Stomach (tissue), 19 donors: ENCODE measurements at places on chromosomes 3 and 15.

DNA sequence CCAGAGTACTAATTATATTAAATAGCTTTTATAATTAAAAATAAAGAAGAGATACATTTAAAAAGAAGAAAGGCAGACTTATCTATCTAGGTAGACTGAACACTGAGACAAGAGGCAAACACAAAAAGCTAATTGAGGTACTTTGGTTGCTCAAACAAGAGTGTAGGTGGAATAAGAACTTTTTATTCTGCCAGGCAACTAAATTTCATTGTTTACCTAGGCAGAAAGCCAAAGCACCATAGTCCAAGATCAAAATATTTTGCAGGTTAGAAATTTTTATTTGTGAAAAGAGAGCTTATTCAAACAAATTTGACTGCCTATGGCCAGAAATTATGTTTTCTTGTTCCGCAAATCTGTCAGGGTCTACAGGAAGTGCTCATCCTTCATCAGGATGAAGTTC lies 499.6 kb upstream of the GBE1 start:
- no peak overlapping the region for H3K27ac ChIP-seq
- H3K4me3 ChIP-seq: no peak overlapping the region
- DNase-seq: no peak
- H3K4me1 ChIP-seq: no peaks in the 10 kb centered on the region
- H3K27me3 ChIP-seq: no peaks in the 10 kb centered on the region

GRCh38 chr3:38327335-38328009 lies 19.1 kb upstream of the XYLB start:
- no peak for DNase-seq
- no peak overlapping the region for H3K27ac ChIP-seq
- no peaks in the 10 kb centered on the region for H3K36me3 ChIP-seq
- no peaks in the 10 kb centered on the region for H3K4me1 ChIP-seq
- H3K4me3 ChIP-seq: no peak overlapping the region
- no peaks in the 10 kb centered on the region for H3K27me3 ChIP-seq

- no peak overlapping the region for H3K27ac ChIP-seq
- DNase-seq: no peak
- no peaks in the 10 kb centered on the region for H3K27me3 ChIP-seq
- no peaks in the 10 kb centered on the region for H3K4me1 ChIP-seq
- no peaks in the 10 kb centered on the region for H3K36me3 ChIP-seq
- no peak overlapping the region for H3K4me3 ChIP-seq
These were observed 72.0 kb upstream of the IQSEC1 start for GRCh38 chr3:13145131-13145825.

DNA sequence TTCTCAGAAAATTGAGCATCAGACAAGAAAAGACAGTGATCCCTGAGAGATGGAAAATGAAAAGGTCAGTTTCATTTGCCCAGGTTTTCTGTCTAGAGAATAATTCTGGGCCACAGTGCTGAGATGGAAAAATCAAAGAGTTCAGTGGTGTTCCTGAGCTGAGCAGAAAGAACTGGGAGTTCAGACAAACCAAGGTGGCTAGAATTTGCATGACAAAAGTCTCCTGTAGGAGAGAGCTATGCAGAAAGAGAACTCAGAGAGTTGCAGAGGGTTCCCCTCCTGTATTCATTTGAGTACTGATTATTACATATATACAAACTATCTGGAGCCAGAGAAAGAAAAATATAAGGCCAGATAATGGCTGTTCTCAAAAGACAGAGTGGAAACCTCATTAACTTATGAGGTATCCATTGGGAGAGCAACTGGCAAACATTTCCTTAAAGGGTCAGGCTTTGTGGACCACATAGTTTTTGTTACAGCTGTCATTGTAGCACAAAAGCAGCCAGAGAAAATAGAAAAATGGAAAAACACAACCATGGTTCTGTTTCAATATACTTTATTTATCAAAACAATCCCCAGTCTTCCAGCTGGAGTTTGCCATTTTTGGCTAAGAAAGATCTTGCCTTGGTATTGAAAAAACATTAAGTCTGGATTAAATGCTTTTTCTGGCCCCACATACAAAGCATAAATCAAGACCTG lies 1004.1 kb downstream of the TBL1XR1 start:
- no peaks in the 10 kb centered on the region for H3K4me1 ChIP-seq
- no peak for DNase-seq
- no peak overlapping the region for H3K4me3 ChIP-seq
- H3K27me3 ChIP-seq: no peaks in the 10 kb centered on the region

DNA sequence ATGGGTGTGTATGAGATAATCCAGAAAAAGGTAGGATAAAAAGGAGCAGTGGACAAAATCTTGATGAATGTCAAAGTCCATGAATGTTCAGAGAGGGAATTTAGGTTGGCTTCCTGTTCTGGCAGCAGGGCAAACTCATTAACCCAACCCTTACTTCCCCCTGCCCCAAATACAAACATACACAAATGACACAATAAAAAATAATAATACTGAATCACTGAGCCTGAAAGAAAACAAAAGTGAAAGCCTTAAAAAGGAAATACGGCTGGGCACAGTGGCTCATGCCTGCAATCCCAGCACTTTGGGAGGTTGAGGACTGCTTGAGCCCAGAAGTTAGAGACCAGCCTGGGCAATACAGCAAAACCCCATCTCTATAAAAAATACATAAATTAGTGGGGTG lies 62.9 kb downstream of the GPR176 start:
- no peaks in the 10 kb centered on the region for H3K36me3 ChIP-seq
- H3K27me3 ChIP-seq: no peaks in the 10 kb centered on the region
- H3K4me3 ChIP-seq: no peak overlapping the region
- no peak for DNase-seq
- no peaks in the 10 kb centered on the region for H3K4me1 ChIP-seq

- H3K36me3 ChIP-seq: no peaks in the 10 kb centered on the region
- DNase-seq: no peak
- H3K27me3 ChIP-seq: peaks cover 3% of the 10 kb centered on the region
- H3K27ac ChIP-seq: no peak overlapping the region
These were observed 86.4 kb downstream of the NSMCE3 start for GRCh38 chr15:29183071-29183831.

DNA sequence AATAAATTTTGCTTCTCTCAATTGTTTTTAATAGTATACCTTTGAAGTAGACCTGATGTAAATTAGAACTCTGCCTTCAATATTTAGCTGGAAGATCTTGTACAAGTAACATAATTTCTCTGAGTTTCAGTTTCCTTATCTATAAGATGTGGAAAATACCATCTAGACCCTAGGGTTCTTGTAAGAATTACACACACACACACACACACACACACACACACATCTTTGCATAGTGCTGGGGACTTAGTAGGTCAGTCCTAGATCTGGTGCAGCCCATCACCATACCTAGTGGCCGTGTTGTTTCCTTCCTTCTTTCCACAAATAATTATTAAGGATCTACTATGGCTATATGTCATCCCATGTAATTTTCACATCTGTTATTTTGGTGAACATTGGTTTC lies 11.0 kb downstream of the TRAT1 start:
- DNase-seq: no peak
- no peaks in the 10 kb centered on the region for H3K36me3 ChIP-seq
- no peak overlapping the region for H3K27ac ChIP-seq
- no peaks in the 10 kb centered on the region for H3K4me1 ChIP-seq
- no peaks in the 10 kb centered on the region for H3K27me3 ChIP-seq
- H3K4me3 ChIP-seq: no peak overlapping the region

GRCh38 chr3:197308591-197308990 lies 10.2 kb upstream of the DLG1 start:
- no peaks in the 10 kb centered on the region for H3K27me3 ChIP-seq
- DNase-seq: peak; percentile 22
- no peak overlapping the region for H3K4me3 ChIP-seq
- H3K36me3 ChIP-seq: no peaks in the 10 kb centered on the region
- H3K27ac ChIP-seq: no peak overlapping the region

- H3K4me3 ChIP-seq: no peak overlapping the region
- no peaks in the 10 kb centered on the region for H3K27me3 ChIP-seq
- peak; percentile 15 for DNase-seq
- H3K4me1 ChIP-seq: peaks cover 66% of the 10 kb centered on the region
- peak overlapping the region; percentile 92 for H3K27ac ChIP-seq
These were observed 635 bp upstream of the VILL start for GRCh38 chr3:37989821-37990480.

DNA sequence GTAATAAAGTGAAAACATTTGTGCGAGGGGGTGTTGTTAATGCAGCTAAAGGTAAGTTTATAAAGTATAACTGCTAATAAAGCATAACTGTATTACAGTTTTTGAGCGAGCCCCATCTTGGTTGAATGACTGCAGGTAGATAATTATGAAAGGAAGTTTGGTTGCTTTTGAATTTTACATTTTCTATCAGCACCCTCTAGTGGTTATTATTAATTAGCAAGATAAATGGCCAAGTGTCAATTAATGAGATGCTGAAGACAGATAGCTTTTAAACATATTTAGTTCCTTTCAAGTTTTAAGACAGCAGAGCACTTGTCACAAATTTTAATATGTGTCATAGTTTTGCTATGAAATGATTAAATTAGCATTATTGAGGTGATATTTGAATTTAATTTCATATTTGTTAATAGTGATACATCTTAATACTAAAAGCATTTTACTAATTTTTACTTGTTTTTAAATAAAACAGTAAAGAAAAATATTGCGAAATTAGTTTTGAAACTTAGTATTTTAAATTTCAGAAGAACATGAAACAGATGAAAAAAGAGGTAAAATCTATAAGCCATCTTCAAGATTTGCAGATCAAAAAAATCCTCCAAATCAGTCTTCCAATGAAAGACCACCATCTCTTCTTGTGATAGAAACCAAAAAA lies 15.1 kb downstream of the U2SURP start:
- DNase-seq: peak; percentile 12
- H3K36me3 ChIP-seq: peaks cover 29% of the 10 kb centered on the region
- no peaks in the 10 kb centered on the region for H3K27me3 ChIP-seq
- no peak overlapping the region for H3K27ac ChIP-seq
- no peak overlapping the region for H3K4me3 ChIP-seq
- H3K4me1 ChIP-seq: peaks cover 8% of the 10 kb centered on the region

- no peaks in the 10 kb centered on the region for H3K36me3 ChIP-seq
- DNase-seq: no peak
- H3K4me1 ChIP-seq: no peaks in the 10 kb centered on the region
- H3K27me3 ChIP-seq: no peaks in the 10 kb centered on the region
- no peak overlapping the region for H3K27ac ChIP-seq
These were observed 382.9 kb upstream of the DPH6 start for GRCh38 chr15:35928847-35929246.

DNA sequence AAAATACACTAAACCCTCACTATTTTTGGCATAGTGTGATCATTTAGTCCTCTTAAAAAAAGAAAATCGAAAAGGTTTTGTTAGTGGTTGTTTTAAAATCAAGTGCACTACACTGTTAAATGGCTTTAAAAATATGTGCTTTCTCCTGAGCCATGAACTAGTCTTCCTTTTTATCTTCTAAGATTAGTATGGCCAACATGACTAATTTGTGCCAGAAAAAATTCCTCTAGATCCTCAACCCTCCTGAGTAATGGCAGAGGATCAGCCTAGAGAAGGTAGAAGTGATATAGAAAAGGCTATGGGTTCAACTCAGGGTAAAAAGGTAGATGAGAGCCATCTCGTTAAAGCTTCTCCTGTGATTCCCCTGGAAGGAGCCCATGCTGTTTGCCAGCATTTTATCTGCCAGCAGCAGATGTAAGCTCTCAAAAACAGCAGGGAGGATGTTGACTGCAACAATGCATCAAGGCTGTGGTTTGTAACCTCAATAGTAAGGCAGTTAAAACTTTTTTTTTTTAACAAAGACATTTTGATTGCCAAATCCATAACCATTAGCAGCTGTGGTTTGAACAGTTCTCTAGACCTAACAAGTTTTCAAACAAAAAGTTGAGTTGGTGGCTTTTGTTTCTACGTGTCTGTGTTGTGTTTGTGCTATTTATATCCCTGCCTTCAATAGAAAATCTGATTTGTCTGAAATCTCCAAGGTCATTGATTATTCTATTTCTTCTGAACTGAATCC lies 30.2 kb upstream of the ZNF609 start:
- H3K36me3 ChIP-seq: peaks cover 72% of the 10 kb centered on the region
- no peak overlapping the region for H3K4me3 ChIP-seq
- H3K27me3 ChIP-seq: no peaks in the 10 kb centered on the region
- H3K4me1 ChIP-seq: peaks cover 17% of the 10 kb centered on the region

DNA sequence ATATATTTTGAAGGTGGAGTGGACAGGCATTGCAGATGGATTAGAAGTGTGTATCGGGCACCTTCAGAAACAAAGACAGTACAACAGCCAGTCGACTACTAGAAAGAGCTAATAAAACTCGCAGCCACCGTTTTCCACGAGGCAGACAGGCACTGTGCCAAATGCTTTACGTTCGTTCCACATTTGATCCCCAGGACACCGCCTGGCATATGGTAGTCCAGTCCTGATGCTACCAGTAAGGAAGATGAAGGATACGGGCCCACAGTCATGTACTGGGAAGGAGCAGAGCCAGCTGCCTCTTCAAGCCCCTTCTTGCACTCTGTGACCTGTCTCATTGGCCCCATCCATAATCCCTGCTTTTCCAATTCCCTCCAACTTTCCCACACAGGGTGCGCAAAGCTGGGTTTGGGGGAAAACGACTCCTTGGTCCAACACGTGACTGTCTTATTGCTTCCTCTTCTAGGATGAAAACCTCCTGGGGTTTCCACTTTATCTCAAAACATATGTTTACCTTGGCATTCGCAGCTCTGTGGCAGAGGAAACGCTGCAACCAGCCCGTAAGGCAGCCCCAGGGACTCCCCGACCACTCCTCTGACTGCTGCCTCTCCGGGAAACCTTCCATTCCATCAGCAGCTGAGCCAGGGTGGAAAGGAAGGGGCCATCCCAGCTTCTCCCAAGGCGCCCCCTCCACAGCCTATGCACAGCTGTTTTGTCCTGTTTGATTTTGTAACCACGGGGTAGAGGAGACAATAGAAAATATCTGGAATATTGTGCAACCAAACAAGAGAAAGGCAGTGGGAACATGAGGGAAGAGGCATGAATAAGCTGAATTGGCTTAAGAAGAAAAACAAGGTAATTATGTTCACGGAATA lies 107.4 kb downstream of the ADAMTS17 start:
- peaks cover 11% of the 10 kb centered on the region for H3K4me1 ChIP-seq
- no peaks in the 10 kb centered on the region for H3K27me3 ChIP-seq
- no peak overlapping the region for H3K27ac ChIP-seq
- no peak overlapping the region for H3K4me3 ChIP-seq
- no peak for DNase-seq

DNA sequence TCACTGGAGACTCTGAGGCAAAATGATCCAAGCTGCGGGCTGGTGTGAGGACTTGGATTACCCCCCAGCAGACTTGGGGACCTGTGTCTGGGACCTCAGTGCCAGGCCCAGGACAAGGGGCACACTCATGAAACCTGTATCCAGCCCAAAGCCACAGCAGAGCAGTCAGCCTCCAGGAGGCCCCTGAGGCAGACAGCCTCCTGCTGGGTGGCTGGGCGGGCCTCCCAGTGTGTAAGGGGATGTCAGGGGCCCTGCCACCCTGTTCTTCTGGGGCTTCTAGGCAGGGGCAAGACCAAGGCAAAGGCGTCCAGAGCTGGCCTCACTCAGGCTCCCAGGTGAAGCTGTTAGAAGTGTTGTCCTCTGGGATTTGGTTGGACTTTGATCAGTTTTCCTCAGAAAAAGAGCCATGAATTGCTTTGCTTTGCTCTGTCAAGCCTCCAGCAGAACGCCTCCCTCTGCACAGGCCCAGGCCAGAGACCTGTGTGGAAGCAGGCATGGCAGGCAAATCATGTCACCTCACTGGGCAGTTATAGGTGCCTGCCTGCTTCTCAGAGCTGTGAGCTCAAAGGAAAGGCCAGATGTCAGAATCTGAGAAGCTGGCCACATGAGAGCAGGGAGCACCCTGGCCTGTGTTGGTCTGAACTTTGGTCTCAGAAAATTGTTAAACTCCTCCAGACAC lies 77.4 kb downstream of the SMAD6 start:
- H3K36me3 ChIP-seq: peaks cover 11% of the 10 kb centered on the region
- peaks cover 37% of the 10 kb centered on the region for H3K4me1 ChIP-seq
- H3K4me3 ChIP-seq: no peak overlapping the region
- DNase-seq: peak; percentile 46

- H3K27me3 ChIP-seq: no peaks in the 10 kb centered on the region
- no peaks in the 10 kb centered on the region for H3K4me1 ChIP-seq
These were observed 8.4 kb downstream of the GMNC start for GRCh38 chr3:190854062-190854461.
